ENCODE measurements at places on chromosomes 16 and 17.

- H3K4me1 ChIP-seq, result peaks cover 26% of the 10 kb centered on the region
- DNase-seq, result no peak
- H3K27me3 ChIP-seq, result no peaks in the 10 kb centered on the region
- peak overlapping the region; percentile 80 for H3K27ac ChIP-seq
- no peaks in the 10 kb centered on the region for H3K36me3 ChIP-seq
- peak overlapping the region; percentile 74 for H3K4me3 ChIP-seq
These were observed 773 bp upstream of the NETO2 start for GRCh38 chr16:47144559-47144877.

DNA sequence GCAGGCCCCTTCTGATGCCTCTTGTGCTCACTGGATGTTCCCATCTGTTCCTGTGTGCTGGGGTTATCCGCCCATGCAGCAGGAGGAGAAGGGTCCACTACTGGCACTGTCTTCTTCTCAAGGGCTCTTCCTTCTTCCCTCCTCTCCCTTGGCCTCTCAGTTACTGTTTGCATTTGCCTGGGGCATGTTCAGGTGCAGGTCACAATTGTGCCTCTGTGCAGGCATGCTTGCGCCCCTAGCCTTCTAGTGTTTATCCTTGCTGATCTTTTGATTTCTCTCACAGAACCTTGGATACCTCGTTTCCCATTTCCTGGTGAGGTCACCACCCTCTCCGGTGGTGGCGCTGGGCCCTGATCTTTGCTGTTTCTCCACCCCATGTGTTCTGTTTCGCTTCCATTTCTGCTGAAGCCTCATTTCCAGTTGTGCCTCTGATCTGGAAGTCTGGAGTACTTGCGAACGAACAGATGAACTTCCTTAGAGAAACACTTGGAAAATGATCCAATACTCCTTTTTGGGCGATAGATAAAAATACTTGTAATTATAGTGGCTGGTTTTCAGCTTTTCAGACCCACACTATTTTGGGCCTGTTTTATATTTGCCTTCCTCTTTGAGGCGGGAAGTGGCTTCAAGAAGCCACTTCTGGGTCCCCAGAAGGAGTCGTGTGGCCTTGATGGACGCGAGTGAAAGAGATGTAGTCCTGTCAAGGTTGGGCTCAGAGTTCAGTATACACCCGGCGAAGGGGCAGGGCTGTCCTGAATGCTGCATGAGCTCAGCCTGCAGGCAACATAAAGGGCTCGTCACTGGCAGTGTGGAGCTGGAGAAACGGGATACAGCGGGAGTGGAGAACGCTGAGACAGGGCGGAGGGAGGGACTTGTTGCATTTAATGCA is 312.9 kb downstream of the SNX29 start:
- H3K27ac ChIP-seq, result peak overlapping the region; percentile 53
- H3K36me3 ChIP-seq, result peaks cover 3% of the 10 kb centered on the region
- H3K4me1 ChIP-seq, result peaks cover 12% of the 10 kb centered on the region
- H3K4me3 ChIP-seq, result no peak overlapping the region
- H3K27me3 ChIP-seq, result no peaks in the 10 kb centered on the region

GRCh38 chr16:85704011-85704410 is 15.3 kb upstream of the GINS2 start:
- no peak overlapping the region for H3K4me3 ChIP-seq
- peaks cover 1% of the 10 kb centered on the region for H3K27me3 ChIP-seq
- no peak for DNase-seq

DNA sequence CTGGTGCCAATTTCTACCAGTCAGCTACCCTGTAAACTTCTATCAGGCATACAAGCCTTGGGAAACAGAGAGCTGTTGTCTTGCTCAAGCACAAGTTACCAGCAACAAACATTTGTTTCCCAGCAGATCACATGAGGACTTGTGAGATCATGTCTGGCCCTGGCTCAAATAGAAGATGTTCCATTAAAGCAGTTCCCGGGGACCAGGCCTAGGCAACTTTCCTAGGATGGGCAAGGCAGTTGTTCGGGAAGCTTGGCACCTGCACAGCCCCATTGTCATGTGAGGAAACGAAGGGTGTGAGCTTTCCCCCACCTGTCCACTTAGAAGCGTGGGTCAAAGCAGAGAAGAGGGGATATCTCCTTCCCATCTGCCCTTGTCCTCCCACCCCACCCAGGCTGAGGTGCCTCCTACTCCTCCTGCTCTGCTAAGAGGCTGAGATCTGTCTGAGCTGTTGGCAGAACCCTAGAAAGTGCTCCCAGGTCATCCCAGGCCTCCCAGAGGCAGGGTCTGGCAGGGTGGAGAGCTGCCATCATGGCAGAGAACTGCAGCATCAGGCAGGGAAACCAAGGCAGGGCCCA is 11.2 kb upstream of the SLC47A2 start:
- H3K4me3 ChIP-seq, result no peak overlapping the region
- peak; percentile 60 for DNase-seq
- peak overlapping the region; percentile 94 for H3K27ac ChIP-seq
- H3K27me3 ChIP-seq, result no peaks in the 10 kb centered on the region
- peaks cover 44% of the 10 kb centered on the region for H3K4me1 ChIP-seq
- no peaks in the 10 kb centered on the region for H3K36me3 ChIP-seq

DNA sequence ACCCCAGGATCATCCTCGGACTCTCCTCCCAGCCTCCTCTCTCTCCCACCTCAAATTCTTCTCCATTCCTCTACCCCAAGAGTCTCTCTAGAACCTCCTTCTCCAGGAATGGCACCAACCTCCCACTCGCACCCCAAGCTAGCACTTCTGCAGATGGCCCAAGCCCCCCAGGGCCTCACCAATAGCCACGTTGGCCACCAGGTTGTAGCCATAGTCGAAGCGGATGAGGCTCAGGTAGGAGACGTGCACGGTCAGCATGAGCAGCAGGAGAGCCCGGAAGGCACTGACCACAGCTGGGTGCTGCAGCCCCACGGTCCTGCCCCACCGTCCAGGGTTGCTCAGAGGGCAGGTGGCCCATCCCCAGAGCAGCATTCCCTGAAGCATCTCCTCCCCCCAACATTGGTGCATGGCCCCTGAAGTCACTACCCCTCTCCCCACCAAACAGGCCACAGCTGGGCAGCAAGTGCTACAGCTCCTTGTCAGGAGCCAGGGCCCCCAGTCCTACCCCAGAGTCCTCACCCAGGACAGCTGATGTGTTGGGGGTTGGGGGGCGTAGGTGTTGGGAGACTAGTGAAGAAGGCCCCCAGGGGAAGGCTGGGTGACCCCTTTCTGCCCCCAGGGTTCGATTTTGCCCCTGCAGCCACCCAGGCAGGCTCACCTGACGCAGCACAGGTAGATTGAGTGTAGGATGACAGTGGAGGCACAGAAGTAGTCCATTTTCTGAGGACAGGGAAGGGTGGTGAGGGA is 5.3 kb downstream of the PNMT start:
- peaks cover 87% of the 10 kb centered on the region for H3K4me1 ChIP-seq
- no peaks in the 10 kb centered on the region for H3K36me3 ChIP-seq
- H3K27ac ChIP-seq, result peak overlapping the region; percentile 16

DNA sequence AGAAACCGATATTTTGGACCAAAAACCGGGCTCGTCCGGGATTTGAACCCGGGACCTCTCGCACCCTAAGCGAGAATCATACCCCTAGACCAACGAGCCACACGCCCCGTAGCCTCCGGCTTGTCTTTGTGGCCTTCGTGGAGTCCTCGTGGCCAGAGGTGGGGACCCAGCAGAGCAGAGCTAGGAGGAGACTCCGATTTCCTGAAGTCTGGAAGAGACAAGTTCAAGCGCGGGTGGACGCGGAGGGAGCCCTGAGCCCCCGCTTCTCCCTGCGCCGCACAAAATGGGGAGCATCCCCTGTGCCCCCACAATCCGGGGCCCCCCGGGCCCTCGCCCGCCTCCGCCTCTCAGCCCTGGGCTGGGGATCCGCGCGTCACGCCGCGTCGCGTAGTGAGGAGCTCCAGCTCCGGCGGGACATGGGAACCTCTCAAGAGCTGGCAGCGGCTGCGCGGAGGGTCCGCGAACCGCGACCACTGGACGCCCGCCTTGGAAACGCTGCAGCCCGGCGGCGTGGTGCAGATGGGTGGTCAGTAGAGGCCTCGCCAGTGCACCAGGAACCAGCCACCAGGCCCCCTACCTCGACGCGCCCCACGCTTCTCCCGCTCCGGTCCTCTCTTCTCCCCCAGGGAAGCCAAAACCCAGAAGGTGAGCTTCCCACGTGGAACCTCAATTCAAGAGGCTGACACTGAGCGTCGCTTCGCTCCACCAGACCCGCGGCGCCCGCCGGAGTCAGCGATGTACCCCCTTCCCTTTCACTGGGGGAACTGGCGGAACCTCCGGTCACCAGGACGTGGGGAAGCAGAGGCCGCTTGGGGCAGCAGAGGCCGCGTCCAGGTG is 5.2 kb upstream of the OR1F1 start:
- peaks cover 100% of the 10 kb centered on the region for H3K27me3 ChIP-seq
- H3K27ac ChIP-seq, result no peak overlapping the region
- no peaks in the 10 kb centered on the region for H3K36me3 ChIP-seq

DNA sequence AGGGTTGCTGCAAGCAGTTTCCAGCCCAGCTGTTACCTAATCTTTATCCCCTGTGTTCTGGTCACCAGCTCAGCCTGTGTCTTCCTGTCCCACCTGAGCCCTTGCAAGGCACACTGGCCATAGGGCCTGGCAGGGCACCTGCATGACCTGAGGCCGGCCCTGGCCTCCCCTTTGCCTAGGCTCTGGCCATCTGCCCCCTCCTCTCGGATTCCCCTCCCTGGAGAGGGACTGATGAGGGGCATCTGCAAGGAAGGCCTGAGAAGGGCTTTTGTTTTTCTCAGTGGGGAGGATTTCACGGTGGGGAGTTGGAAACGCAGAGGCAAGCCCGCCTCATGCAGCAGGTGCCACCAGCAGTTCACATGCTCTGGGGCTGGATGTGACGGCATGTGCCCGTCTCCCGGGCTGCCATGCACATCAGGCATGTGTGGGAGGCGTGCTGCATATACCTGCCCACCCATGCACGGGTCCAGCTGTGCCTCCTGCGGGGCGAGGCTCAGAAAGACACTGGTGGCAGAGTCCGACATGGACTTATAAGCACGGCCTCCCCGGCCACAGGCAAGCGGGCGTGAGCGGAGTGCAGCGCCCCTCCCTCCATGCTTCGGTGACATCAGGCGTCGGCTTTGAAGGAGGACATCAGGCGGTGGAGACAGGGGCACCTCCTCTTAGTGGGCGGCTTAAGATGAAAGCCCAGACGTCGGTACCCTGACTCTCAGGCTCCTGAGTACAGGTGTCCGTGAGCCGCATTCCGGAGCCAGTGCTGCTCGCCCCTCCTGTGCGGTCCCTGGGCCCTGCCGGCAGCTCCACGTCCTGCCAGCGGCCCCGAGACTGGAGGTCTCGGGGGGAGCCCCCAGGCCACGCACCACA is 16.5 kb downstream of the ASPSCR1 start:
- H3K27me3 ChIP-seq, result no peaks in the 10 kb centered on the region
- peaks cover 15% of the 10 kb centered on the region for H3K36me3 ChIP-seq
- H3K27ac ChIP-seq, result no peak overlapping the region

DNA sequence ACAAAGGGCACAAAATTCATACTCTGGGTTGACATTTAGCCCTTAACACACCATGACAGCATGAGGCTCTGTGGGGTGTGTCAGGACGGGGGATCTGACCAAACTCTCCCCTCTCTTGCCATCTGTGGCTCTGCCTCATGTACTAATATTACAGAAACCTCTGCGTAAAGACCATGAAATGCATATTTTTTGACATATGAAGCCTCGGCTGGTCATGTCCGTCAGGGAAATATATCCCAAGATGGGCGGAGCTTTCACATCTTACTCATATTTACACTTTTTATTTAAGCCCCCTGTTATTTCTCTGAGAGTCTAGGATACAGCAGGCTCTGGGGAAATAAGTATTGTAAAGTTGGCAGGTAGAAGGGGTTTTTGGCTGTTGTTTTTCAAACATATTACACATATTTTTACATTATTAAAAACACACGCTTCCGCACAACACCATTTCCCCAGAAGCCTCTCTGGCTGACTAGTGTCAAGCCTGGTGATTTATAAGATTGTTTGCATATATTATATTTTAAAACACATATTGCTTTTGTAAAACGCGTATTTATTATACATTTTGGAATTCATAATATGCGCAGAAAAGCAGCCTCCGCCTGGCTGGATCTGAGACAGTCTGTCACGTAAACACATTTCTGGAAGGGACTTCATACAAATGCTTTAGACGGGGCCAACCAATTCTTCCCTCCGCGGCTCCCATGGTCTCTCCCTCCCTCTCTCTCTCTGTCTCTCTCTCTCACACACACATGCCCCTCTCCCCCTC is 237.7 kb upstream of the ZFHX3 start:
- H3K4me1 ChIP-seq, result no peaks in the 10 kb centered on the region
- no peaks in the 10 kb centered on the region for H3K36me3 ChIP-seq
- no peak overlapping the region for H3K27ac ChIP-seq
- H3K4me3 ChIP-seq, result no peak overlapping the region
- DNase-seq, result no peak

GRCh38 chr16:27199235-27199586 is 4.1 kb upstream of the KDM8 start:
- H3K4me1 ChIP-seq, result peaks cover 9% of the 10 kb centered on the region
- no peaks in the 10 kb centered on the region for H3K36me3 ChIP-seq
- no peak overlapping the region for H3K27ac ChIP-seq
- H3K4me3 ChIP-seq, result no peak overlapping the region

DNA sequence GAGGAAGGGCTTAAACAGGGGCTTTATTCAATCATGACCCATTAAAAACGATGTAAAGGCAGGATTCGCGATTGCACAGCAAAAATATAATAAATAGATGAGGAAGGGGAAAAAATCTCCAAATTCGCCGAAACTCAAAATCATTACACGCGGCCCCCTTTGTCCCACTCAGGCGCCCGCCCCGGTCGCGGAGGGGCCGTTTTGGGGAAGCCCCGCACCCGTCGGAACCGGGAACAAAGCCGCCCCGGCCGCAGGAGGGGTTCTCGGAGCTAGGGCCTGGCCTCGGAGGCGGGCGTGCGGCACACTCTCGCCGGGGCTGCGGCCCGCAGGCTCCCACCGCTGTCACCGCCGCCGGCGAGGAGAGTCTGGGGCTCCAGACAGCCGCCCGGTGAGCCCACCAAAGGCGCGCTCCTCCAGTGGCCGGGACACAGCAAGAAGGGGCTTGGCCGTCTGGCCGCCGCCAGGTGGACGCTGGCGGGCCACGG is 521 bp downstream of the C16orf87 start:
- H3K4me3 ChIP-seq, result peak overlapping the region; percentile 95
- H3K36me3 ChIP-seq, result no peaks in the 10 kb centered on the region
- H3K27me3 ChIP-seq, result no peaks in the 10 kb centered on the region
- peaks cover 24% of the 10 kb centered on the region for H3K4me1 ChIP-seq
- DNase-seq, result peak; percentile 52

GRCh38 chr16:67278773-67279295 is 498 bp upstream of the PLEKHG4 start:
- H3K4me3 ChIP-seq, result peak overlapping the region; percentile 70
- peaks cover 16% of the 10 kb centered on the region for H3K4me1 ChIP-seq
- peak overlapping the region; percentile 50 for H3K27ac ChIP-seq
- peaks cover 4% of the 10 kb centered on the region for H3K27me3 ChIP-seq
- no peak for DNase-seq
- H3K36me3 ChIP-seq, result no peaks in the 10 kb centered on the region

- peaks cover 5% of the 10 kb centered on the region for H3K27me3 ChIP-seq
- peak overlapping the region; percentile 86 for H3K27ac ChIP-seq
- peaks cover 61% of the 10 kb centered on the region for H3K4me1 ChIP-seq
- H3K4me3 ChIP-seq, result peak overlapping the region; percentile 88
These were observed 563 bp downstream of the METRNL start for GRCh38 chr17:83079766-83080578.

Data from left ventricle myocardium inferior (tissue), 1 donor.